Stimulated activated CD8-positive, alpha-beta memory T cell treated with anti-CD3 and anti-CD28 coated beads, Interleukin-4, amount 100 ng/mL, for 1 hour (primary cell): ENCODE measurements at places on chromosomes 11 and 22.

- DNase-seq = no peak
Observed at GRCh38 chr22:44519886-44520285, 21.9 kb upstream of the RTL6 start.

DNA sequence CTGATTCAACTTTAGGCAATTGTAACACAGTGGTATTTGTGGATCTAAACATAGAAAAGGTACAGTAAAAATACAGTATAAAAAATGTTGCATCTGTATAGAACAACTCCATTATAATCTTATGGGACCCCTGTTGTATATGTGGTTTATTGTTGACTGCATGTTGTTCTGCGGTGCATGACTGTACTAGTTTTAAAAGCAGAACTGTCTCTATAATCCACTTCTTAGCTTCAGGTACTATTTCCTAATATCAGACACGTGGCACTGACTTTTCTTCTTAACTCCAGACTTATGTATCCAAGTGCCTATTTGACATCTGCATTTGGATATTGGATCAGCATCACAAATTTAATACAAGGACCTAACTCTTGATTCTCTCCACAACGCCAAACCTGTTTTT is 41.1 kb downstream of the PACS1 start:
- DNase-seq = no peak

GRCh38 chr11:132099692-132100091 is 729.3 kb downstream of the NTM start:
- no peak for DNase-seq

GRCh38 chr22:33405194-33405593 is 347.0 kb upstream of the SYN3 start:
- no peak for DNase-seq

GRCh38 chr11:134410766-134411165 is 1.3 kb downstream of the B3GAT1 start:
- no peak for DNase-seq

GRCh38 chr22:46079861-46080821 is 70.2 kb upstream of the PPARA start:
- DNase-seq = no peak

DNA sequence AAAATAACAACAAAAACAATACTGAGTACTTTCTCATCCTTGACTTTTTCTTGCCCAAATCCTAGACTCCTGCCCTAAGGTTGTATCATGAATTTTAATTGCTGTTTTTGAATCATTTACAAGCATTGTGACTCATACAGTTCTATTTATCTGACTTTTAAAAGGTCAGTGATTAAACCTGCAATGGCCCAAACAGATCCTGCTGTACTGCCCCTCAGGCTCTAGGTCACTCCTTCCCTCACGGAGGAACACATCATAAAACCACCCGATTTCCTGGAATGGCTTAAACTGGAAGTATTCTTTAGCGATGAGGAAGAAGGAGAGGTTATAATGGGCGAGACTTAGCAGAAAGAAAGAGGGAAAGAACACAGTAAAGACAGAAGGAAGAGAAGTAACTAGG is 12.3 kb downstream of the ARFGAP3 start:
- DNase-seq = no peak

DNA sequence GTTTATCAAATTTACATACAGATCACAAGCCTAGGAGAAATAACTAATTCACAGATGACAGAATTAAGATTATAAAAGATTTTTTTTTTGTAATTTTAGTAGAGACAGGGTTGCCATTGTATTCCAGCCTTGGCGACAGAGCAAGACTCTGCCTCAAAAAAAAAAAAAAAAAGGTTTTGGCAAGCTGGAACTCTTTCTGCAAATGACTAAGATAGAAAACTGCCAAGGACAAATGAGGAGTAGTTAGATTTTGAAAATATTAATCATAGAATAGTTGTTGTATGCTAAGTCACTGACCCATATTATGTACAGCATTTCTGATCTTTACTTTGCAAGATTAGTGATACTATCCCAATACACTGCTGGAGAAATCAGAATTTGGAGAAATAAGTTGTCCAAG is 99.2 kb downstream of the C11orf65 start:
- no peak for DNase-seq

- no peak for DNase-seq
Observed at GRCh38 chr11:134098566-134099184, 29.8 kb downstream of the JAM3 start.

GRCh38 chr22:45696227-45696626 is 24.6 kb downstream of the ATXN10 start:
- DNase-seq = no peak

GRCh38 chr11:10604340-10604748 is 35.9 kb upstream of the LYVE1 start:
- DNase-seq = no peak

DNA sequence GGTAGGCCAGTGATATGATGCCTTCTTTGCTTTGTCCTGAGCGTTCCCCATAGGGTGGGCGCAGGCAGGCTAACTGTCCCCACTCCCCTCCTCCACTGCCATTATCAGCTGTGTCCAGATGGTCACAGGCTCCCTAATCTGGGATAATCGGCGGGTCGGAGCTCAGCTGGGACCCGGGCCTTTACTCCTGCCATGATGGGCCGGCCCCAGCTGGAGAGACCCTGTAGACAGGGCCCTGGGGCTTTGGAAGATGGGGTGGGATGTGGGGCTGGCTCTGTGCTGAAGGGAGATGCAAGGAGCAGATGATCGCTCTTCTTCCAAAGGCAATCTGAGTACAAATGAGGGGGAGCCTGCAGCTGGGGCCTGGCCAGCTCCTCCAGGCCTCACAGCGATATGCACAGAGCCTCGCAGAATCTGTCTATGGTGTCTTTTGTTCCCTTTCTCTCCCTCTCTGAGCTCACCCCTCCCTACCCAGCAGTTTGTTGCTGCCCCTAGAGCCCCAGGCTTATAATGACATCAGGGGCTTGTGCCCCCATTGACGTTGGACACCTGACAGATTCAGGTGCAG is 11.9 kb downstream of the KLHL35 start:
- DNase-seq = no peak

DNA sequence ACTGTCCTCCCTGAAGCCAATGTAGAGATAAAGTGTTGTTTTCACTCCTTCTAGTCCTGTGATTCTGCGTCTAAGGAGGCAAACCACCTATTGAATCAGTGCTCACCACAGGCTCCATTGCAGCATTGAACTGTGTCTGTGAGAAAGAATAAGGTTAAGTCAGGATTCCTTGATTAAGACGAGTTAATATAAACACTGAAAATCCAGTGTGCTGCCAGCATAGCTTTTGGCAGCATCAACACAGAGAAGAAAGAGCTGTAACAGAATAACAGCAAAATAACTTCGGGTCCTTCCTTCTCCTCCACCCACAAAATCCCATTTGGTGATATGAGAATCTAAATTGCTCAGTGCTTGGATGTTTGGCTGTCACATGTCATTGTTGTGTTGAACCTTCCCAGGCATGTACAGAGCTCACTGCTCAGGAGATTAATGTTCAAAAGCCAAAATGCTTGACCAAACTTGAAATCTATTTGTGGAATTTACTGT is 185.2 kb upstream of the DDI1 start:
- DNase-seq = no peak

GRCh38 chr11:36774603-36775002 is 176.6 kb upstream of the RAG2 start:
- DNase-seq = no peak

DNA sequence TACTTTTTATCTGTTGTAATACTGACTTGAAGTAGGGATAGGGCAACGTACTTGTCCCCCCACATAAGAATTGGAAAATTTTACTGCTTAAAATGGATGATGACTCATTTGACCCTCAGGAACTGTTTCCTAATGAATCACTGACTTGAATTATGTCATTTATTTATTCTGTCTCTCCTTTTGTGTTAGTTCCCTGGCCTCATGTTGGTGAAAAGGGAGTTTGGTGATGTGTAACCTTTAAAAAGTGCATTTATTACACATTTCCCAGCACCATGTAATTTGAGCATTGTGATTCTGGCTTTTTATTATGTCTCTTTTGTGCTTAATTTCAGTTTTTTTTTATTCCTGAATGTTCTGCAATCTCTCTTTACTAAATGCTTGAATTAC is 20.3 kb upstream of the PGM2L1 start:
- no peak for DNase-seq

- no peak for DNase-seq
Observed at GRCh38 chr11:20126724-20127123, 33.6 kb downstream of the DBX1 start.

GRCh38 chr22:33577862-33578411 is 342.3 kb downstream of the LARGE1 start:
- DNase-seq = no peak

DNA sequence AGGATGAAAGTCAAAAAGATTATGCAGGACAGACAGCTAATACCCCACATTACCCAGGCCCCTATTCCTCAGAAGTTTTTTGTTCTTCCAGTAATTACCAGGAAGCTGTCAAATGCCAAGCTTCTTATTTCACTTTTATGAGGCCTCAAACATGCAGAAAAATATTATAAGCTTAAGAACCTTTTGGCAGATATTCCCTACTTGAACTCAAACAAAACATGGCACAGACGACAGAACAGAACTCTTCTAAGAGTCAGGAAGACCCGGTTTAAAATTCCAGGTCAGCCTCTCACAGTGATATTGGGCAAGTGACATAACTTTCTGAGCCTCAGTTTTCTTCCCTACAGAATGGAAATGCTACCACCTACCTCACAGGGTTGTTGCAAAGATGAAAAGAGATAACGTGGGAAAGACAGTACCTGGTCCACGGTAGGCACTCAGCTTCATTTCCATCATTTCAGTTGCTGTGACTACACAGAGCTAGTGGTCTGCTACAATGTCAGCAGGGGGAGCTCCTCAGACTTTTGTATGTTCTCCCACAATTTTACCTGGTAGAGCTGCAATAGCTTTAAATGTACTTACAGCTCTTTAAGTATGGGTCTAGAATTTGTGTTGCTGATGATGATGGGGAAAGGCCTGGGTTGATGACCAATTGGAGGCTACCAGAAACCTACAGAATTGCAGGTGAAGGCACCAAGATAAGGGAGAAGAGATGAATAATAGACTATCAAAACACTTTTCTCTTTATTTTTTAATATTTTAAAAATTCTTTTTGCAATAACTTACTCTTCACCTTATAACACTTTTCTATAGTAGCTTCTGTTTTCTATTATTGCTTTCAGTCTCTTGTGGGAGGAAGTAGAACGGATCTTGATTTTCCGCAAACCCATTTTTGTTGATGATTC is 98.3 kb upstream of the CHRM4 start:
- no peak for DNase-seq

DNA sequence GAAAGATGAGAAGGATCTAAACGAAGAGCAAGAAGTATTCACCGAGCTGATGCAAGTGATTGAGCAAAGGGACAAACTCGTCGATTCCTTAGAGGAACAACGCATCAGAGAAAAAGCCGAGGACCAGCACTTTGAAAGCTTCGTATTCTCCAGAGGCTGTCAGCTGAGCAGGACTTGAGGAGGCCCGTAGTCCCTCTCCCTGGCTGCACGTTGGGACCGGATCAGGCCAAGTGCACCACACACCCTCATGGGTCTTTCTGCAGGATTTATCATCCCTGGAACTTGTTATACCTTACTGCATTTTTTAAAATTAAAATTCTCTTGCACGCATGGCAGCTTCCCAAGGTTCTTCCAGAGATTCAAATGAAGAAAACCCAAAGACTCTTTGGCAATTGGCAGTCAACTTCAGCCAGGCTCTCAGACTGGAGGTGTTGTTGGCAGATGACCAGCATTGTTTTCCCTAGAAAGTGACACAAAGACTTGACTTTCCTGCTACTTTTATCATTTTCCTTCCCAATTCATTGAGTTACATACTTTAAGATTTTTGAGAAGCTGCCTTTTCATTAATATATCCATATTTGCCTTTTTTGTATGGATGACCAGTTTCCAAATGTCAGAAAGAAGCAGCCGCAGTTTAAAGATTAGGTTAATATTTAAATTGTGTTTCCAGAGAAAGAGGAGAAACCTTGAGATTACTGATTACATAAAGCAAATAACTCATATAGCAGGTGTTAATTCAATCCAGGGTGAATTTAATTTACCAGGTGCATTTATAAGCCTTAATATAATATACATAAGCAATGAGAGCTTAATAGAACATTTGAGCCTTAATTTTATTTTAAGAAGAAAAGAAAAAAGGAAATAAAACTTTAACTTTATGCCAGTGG is 18.8 kb upstream of the PARVA start:
- no peak for DNase-seq

GRCh38 chr22:37063431-37064420 is 12.2 kb downstream of the KCTD17 start:
- DNase-seq = no peak

DNA sequence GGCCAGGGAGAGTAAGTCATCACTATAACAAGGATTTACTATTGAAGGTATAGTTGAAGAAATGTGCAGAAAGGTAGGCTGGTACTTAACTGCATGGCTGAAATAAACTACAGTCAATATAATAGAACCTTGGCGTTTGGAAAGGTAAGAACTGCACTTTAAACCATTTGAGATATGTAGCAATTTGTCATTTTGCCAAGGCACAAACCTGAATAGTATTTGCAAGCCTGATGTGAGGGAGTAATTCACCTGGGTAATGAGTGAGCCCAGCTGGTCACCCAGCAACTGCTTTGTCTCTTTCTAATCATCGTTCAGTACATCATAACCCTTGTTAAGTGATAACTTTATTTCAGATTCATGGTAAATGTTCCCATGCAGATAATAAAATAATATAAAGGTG is 62.3 kb upstream of the SCUBE2 start:
- DNase-seq = no peak

DNA sequence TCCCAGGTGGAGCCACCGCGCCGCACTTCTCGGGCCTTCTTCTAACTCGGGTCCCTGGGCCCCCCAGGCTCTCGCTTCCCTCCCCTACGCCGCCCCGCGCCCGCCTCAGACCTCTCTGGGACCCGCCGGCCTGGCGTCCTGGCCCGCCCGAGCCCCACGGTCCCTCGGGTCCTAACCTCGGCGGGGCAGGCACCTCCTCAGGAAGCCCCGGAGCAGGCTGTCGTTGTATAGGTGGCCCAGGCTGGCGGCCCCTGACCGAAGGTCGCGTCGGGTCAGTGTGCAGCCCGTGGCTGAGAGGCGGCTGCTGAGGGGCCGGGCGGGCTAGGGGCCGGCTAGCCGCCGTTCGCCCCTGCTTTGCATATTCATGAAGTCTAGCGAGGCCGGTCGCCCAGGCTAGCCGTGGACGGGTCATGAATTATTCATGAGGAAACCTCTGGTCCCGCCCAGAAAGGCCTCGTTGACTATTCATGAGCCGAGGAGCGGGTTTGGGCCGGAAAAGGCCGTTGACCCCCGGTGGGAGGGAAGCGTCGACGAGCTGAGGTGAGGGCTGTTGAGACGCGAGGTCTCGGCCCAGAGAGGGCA is at the start of gene HORMAD2:
Gene HORMAD2 (plus strand): TSS at position 513 of the 582 bp plus-strand sequence. CDS start 13,489 bp downstream, outside the sequence.
- DNase-seq = no peak

GRCh38 chr11:108817976-108818375 is 153.1 kb downstream of the DDX10 start:
- no peak for DNase-seq
